ENCODE measurements at places on chromosomes 2 and 18.
A peak's percentile ranks its signal among the peaks of the same experiment; 100 is the strongest.

DNA sequence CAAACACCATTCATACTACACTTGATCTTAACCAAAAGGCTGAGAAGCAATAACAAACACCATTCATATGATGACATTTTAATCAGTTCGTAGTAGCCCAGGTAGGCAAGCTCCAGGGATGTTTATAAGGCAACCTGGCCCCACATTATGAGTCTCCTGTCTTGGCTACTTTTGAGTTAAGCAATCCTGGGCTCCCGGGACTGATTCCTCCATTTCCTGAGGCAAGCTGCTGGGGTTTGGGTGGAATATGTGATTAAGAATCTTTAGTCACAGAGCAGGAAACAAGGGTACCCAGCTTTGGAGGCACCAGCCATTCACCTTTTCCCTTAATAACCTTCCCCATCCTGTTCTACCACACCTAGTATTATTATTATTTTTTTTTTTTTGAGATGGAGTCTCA lies 24.5 kb upstream of the SPRED2 start:
- no peak for DNase-seq

- no peak for DNase-seq
Measured at GRCh38 chr18:62312851-62313250, 12.3 kb upstream of the TNFRSF11A start.

- no peak for DNase-seq
Measured at GRCh38 chr2:200961674-200962073, 1.8 kb downstream of the ORC2 start.

GRCh38 chr2:80002568-80003157 lies 301.9 kb downstream of the LRRTM1 start:
- no peak for DNase-seq

DNA sequence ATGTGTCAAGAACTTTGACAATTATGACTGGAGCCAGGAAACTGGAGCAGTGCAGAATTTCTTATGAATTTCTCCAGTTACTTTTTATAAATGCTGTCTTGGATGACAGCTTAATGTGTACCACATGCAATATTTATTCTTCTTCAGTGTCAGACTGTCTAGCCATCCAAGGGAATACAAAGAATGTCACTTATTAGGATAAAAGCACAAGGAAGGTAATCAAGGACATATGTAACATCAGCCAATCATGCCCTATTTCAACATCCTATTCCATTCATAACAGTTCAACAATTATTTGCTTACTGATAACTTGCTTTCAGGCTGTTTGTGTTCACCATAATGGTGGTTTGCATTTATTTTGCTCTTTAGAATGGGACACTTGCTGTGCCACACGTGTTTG lies 139.8 kb downstream of the OLA1 start:
- no peak for DNase-seq

DNA sequence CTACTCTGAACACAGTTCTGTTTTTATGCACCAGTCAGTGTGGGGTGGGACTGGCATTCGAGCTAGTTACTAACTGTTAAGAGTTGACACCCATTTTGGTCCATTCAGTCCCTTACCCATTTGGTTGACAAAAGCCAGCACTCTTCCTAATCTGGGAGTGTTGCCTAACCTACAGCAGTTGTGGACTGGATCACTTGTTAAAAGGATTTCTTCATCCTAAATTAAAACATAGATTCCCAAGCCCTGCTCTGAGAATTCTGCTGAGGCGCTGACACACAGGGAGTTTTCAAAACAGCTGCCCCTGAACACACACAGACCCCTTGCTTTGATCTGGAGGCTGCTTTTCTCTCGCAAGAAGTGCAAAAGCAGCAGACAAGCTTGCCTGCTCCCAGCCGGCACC lies 6.4 kb downstream of the TIMM21 start:
- no peak for DNase-seq

- peak; percentile 29 for DNase-seq
Measured at GRCh38 chr2:111117598-111118480, 2.9 kb upstream of the BCL2L11 start.

DNA sequence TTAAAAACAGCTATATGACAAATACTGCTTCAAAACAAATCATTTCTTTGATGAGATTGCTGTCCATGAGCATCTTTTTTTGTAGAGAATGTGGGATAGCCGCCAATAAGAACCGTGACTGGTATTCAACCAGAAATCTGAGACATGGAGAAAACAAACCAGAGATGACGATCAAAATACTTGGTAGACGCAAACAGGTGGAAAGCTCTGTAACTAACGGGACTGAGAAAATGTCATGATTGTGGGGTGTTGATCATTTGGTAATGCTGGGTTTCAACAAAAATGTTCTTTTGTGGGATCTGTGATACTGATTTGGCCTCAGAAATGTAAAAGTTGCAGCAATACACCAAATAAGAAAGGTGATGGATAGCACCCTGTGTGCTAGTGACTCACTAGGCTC lies 364.8 kb downstream of the NYAP2 start:
- no peak for DNase-seq

DNA sequence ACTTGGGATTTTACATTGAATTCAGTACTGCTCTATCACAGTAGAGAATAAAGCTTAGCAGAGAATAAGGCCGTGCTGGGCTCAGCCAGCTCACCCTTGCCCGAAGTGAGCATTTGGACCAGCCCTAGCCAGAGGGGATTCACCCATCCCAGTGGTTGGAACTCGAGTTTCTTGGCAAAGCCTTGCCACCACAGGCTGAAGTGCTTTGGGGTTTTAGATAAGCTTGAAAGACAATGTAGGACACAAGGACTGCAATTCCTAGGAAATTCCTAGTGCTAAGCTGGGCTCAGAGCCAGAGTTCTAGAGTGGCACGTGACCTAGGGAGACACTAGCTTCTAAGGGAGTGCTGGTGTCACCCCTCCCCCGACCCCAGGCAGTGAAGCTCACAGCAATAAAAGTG lies 28.0 kb downstream of the SERPINB11 start:
- DNase-seq = no peak

DNA sequence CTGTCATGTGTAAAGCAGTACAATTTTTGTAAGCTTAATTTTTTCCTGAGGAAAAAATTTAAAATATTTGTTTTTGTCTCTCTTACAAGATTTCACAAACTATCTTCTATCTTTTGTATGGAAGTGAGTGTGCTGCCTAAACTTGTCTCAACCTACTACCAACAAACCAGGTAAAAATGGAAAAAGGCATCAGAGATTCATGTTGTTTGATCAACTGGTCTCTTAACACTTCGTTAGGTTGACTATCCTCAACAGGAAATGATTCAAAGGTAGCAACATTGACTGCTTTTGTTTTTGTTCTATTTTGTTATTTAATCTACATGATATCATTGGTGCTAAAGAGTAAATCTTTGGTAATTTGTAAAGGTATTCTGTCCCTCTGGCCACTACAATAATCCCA lies 47.7 kb upstream of the RND3 start:
- no peak for DNase-seq

DNA sequence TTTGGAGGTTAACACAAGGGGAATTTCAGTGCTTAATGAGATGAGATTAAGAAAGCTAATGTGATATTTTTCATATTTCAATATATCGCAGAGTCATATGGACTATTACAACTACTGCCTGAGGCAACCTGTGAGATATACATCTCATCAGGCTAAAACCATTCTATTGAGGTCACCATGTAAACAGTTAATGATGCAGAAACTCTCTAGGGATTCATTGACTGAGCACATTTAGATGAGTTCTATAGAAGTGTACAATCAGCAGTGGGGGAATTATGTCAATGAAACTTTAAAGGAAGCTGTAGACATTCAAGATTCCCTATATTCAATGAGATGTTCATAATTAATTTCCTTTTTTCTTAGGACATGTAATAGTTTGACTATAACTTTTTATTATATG lies 687.4 kb upstream of the SYT4 start:
- no peak for DNase-seq

- peak; percentile 5 for DNase-seq
Measured at GRCh38 chr2:172280571-172281361, 146.6 kb upstream of the ITGA6 start.

- DNase-seq = no peak
Measured at GRCh38 chr2:163191372-163191771, 352.8 kb upstream of the KCNH7 start.

GRCh38 chr2:240142859-240143258 lies 2.4 kb upstream of the OTOS start:
- DNase-seq = no peak

GRCh38 chr2:133942398-133942797 lies 311.5 kb upstream of the MGAT5 start:
- no peak for DNase-seq

DNA sequence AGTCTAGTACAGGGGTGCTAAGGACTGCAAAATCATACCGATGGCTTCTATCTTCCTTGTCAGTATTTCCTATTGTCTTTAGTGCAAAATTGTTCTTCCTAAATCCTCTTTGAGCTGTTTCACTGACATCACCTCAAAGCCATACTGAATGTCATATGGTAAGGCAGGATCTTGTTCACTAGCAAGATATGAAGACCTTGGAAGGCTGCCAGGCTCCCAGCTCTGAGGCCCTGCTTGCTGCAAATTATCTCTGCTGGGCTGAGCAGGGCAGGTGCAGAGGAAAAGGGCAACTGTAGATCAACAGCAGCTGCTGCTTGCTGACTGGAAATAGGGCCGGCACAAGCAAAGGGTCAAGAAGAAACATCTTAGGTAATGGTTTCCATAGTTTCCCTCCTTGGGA lies 58.2 kb downstream of the PMAIP1 start:
- DNase-seq = no peak

GRCh38 chr18:47772374-47773248 lies 157.8 kb downstream of the SMAD2 start:
- DNase-seq = peak; percentile 51

DNA sequence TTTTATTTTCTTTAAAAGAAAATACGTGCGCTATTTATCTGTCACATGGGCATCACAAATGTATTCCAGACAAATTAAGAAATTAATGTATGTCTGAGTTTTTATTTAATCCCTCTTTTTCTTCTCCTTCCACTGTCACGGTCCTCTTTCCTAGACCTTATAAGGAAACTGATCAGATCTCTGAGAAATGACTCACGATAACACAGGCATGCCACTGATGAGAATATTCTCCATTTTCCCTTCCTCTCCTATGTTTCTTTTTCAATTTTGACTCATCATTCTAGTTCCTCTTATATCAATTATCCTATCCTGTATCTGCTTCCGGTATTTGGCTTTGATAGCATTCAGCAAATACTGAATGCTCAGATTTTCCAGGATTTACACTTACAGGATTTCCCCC lies 121.8 kb downstream of the DSC3 start:
- DNase-seq = no peak

GRCh38 chr2:147156970-147157369 lies 687.9 kb upstream of the ACVR2A start:
- DNase-seq = no peak

GRCh38 chr2:238700117-238700457 lies 147.8 kb upstream of the TWIST2 start:
- no peak for DNase-seq

DNA sequence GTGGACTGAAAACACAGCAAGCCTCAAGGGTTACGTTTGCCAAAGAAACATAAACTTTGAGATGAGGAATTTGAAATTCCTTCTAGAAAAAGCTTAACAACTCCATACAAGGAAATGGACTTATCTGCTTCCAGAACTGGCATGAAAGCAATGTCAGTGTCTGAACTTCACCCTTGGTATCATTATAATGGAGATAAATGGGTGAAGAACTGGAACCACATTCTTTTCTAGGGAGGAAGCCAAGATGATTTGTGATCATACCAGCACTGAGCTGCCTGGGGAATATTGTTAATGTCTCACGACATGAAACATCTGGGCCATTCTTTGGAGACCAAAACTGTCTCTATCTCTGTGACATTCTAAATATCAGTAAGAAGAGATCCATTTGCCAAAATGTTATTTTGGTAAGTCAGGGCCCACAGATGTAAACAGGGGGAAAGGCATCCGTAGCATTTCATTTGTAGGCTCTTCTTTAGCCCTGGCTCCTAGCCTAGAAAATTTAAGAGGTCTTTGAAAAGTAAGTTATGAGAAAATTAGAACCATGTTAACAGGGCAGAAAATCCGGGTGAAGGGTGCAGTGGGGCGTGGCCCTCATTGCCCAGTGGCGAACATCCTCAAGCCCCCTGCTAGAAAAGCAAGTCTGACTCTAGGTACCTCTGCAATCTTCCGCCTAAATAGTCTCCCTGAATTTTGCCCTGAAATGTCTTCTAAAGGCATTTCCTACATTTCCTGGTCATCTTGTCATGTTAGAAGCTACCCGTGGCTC lies 295.3 kb upstream of the EPAS1 start:
- DNase-seq = no peak

DNA sequence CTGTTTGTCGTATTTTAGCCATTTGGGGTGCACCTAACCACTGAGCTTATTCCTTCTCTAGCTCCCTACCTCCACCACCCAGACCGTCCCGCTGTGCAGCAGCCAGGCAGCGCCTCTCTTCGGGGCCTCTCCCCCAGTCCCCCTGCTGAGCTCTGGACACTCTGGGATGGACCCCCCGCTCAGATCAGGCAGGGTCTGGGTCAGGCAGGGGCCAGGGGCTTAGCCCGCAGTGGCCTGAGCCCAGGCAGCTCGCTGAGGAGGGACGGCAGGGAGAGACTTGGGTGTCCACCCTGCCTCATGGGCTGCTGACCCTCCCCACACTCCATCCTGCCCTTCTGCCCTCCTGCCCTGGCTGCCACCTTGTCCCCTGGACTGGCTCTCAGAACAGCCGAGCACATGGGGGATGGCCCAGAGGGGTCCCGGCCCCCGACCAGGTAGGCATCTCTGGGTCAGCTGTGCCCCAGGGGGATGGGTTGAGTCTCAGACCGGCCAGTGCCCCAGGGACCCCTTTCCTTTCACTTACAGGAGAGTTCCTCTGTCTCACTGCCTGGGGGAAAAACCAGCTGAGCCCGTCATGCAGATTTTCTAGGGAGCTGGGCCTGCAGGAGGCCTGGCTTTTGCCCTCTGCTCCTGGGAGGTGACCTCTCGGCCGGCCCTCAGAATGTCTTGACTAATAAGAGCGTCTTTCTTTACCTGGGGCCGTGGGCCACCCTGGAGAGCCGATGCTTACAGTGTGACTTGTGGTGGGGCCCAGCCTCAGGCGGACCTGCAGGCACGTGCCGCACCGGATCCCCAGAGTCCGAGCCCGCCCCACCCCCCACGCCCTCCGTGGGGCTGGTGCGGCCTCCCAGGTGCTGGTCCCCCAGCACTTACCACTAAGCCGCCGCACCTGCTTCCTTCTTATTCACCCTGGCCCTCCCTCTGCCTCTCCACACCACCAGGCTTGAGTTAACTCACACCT lies 22.8 kb upstream of the PXDN start:
- no peak for DNase-seq

DNA sequence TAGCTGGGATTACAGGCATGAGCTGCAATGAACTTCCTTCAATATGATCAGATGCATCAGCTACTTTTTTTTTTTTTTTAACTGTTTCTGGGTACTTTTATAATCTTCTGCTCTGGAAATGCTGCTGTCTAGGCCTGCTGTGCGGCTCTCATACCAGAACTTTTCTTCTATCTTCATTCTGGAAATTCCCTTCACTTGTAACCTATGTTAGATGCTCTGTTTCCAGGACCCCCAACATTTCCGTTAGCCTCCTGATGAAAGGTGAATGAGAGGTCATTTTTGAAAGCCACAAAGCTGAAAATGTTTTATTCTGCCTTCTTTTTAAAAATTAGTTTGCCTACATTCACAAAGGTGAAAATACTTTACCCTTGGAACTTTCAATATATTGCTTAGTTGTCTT lies 8.6 kb downstream of the AGFG1 start:
- no peak for DNase-seq

GRCh38 chr2:104868505-104868866 lies 14.6 kb downstream of the POU3F3 start:
- DNase-seq = no peak
